ENCODE measurements at places on chromosomes 4 and X.

DNA sequence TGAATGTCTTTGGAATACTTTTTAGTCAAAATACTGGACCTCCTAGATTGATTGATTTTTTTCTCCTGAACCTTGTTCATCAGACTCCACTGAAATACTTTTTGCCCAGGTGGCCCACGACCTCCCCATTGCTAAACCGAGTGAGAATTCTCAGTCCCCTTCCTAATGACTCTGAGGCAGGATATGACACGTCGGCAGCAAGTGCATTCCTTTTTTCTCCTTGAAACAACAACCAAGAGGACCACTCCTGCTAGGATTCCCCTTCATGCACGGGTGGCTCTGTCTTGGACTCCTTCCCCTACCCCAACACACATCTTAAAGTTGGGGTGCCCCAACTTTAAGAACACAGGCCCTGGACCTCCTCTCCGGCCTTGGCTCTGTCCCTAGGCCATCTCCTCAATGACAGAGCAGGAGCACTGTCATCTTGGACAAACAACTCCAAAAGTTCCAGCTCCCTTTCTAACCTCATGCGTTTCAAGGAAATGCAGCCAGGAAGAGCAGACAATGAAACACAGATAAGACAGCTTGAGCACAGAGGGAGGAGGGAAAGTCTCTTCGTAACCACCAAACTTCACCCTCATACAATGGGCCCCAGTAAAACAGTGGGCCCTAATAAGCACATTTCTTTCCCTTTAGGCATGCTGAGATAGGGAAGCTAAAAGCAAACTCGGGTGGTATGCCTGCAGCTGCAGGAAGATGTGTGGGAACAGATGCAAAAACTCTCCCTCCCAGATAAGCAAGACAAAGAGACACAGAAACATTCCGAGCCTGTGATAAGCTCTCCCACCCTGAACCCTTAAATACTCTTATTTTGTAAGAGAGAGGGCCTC lies 33.9 kb downstream of the ZBTB49 start:
- DNase-seq = no peak

GRCh38 chrX:97685753-97686152 lies 802.0 kb downstream of the RPA4 start:
- no peak for DNase-seq

- no peak for DNase-seq
Observed at GRCh38 chr4:81049907-81050306, 19.4 kb downstream of the BMP3 start.

GRCh38 chr4:149056615-149057014 lies 614.4 kb upstream of the NR3C2 start:
- no peak for DNase-seq

DNA sequence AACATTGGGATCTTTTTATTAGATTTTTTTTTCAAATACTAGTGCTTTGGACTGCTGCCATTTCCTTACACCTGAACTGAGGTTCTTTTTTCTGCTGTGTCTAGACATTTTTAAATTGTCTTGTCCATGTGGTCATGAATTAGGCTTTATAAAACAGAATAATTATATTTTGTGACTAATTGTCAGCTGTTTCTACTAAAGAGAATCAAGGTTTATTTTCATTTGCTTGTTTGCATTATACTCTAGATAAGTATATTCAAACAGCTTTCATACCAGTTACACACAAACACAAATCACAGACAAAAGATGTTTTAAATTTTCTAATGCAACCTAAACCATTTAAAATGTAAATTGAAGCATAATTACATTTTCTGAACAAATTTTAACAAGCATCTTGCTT lies 194.7 kb downstream of the GALNTL6 start:
- no peak for DNase-seq

DNA sequence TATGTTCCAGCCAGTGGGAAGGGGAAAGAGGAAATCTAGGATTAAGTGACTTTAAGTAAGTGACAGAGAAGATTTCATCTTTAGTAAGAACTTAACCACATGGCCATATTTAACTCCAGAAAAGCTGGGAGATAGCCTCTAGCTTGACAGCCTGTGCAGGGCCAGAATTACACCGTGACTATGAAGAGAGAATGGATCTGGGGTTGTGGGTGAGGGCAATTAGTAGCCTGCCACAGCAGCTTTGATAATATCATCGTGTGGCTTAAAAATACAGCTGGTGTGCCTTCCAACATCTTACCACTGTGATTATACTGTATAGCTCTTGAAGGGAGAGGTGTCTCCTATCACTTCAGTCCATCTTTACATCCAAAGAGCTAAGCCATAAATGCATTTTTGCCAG lies 57.6 kb upstream of the TBC1D9 start:
- no peak for DNase-seq

DNA sequence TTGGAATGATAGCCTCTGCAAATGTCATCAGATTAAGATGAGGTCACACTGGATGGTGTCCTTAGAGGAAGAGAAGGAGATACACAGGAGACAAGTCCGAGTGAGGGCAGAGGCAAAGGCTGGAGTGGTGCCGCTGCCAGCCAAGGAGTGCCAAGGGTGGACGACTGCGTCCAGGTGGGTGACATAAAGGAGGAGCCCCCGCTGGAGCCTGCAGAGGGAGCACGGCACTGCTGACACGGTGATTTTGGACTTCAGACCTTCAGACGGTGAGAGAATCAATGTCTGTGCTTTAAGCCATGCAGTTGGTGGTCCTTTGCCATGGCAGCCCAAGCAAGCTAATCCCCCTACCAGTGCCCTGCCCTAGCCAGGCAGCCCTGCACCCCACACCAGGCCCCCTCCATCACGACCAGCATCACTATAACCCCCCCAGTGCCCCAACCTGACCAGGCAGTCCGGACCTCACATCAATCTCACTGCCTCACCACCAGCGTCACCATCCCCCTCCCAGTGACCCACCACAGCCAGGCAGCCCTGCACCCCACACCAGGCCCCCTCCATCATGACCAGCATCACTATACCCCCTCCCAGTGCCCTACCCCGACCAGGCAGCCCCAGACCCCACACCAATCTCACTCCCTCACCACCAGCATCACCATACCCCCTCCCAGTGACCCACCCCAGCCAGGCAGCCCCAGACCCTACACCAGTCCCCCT lies 130.0 kb downstream of the HMX1 start:
- DNase-seq = no peak

- no peak for DNase-seq
Observed at GRCh38 chr4:164937576-164938270, 39.7 kb downstream of the TRIM61 start.

DNA sequence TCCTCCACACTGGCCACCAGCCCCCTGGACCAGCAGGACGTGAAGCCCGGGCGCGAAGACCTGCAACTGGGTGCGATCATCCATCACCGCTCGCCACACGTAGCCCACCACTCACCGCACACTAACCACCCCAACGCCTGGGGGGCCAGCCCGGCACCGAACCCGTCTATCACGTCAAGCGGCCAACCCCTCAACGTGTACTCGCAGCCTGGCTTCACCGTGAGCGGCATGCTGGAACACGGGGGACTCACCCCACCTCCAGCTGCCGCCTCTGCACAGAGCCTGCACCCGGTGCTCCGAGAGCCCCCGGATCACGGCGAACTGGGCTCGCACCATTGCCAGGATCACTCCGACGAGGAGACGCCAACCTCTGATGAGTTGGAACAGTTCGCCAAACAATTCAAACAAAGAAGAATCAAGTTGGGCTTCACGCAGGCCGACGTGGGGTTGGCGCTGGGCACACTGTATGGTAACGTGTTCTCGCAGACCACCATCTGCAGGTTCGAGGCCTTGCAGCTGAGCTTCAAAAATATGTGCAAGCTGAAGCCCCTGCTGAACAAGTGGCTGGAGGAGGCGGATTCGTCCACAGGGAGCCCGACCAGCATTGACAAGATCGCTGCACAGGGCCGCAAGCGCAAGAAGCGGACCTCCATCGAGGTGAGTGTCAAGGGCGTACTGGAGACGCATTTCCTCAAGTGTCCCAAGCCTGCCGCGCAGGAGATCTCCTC lies 600 bp downstream of the POU3F4 start:
- no peak for DNase-seq

DNA sequence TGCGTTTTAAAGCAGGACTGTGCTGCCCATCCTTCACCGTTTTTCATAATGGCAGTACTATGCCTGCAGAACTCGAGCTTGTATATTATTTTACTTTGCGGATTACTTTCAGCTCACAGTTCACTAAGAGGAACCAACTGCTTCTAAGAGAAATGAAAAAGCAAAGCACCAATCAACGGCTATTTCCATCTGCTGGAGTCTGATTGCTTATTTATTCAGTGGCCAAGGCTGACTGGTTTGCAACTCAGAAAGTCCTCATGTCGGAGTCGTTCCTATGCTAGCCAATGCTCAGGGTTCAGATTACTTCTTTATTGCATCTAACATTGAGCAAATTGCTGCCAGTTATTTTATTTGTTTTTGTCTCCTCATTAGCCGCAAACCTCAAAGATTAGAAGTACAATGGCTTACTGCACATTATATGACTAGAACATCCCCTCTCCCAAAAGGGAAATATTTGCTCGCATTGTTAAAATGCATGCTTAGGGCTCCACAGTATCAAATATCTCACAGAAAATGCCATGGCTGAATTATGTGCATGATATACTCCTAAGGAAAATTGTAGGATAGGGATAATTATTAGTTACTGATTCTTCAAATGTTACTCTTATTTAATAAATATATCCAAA lies 1628.2 kb upstream of the ADGRL3 start:
- no peak for DNase-seq

GRCh38 chr4:139266208-139266582 lies 13.8 kb downstream of the MGARP start:
- DNase-seq = no peak

GRCh38 chr4:25320773-25321172 lies 8.2 kb downstream of the ZCCHC4 start:
- no peak for DNase-seq

- no peak for DNase-seq
Observed at GRCh38 chrX:153775293-153776119, 5.3 kb upstream of the SRPK3 start.

DNA sequence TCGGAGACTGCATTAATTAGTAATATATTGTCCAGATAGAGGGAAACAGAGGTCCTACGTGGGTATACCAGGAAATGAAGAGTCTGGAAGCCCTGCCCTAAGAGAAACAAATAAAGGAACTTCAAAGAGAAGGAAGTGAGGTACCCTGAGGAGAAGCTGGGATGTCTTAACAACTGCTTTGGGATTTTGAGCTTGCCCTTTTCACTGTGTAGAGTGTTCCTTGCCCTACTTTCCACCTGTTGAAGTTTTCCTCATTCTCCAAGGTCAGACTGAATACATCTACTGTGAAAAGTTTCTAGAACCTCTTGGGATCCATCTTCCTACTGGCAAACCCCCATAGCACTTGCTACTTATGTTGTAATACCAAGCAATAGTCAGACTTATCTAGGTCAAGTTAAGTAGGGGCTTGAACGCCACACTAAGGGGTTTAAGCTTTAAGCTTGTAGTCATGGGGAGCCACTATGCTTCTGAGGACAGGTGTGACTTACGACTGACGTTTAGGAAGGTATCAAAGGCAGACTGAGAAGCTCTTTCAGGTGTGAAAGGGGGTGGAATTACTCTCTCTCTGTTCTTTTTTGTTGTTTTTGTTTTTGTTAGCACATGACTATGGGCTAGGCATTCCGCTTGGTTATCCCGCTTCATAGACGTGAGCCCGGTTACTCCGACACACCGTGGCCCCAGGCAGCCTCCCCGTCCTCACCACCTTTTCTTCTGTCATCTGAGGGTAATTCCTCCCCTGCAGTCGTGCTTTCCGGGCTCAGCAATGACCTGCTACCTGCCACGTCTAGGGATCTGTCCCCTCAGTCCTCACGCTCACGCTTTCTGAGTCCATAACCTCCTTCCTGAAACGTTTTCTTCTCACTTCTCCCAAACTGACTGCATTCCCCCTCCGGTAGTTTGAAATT lies 959 bp upstream of the REST start:
- no peak for DNase-seq

DNA sequence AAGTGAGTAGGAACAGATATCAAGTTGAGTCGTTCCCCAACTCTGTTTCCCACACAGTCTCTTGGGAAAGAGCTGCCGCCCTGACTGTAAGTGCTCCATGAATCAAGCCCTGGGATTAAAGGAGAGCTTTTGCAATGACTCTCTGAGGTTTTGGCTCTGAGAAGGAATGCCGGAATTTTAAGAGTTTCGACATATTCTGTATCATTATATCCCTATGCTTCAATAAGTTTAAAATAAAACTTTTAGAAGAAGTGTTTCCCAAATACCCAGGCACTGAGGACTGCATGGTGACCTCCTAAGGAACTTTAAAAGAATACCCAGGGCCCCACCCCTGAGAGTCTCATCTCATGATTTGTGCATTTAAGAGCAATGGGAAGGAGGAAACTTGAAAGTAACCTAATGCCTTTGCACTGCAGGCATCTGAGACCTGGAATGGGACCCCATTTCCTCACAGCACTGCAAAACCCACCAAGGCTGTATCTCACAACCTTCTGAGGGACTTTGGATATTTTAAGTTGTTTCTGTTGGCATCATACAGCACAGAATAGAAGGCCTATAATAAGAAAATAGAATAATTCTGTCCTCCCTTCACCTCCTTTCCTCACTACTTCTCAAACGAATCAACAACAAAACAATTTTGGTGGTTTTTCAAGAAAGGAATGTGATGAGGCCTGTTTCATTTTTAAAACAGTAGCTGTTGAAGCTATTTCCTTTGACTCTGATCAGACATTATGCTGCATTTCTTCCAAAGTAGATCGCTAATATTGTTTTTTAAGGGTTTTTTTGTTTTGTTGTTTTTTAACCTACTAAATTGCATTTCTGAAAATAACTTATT lies 121.2 kb downstream of the GASK1B start:
- no peak for DNase-seq

- no peak for DNase-seq
Observed at GRCh38 chrX:1477229-1477628, 24.5 kb upstream of the ASMTL start.

- DNase-seq = no peak
Observed at GRCh38 chrX:30504309-30504708, 73.3 kb downstream of the TASL start.

GRCh38 chr4:69707807-69708206 lies 52.6 kb downstream of the SULT1B1 start:
- no peak for DNase-seq

- DNase-seq = no peak
Observed at GRCh38 chr4:150382028-150382427, 199.9 kb upstream of the MAB21L2 start.

- no peak for DNase-seq
Observed at GRCh38 chr4:81468678-81469077, 3.0 kb downstream of the RASGEF1B start.

- no peak for DNase-seq
Observed at GRCh38 chrX:97692575-97692974, 808.9 kb downstream of the RPA4 start.

- no peak for DNase-seq
Observed at GRCh38 chr4:31341601-31342359, 621.6 kb downstream of the PCDH7 start.

DNA sequence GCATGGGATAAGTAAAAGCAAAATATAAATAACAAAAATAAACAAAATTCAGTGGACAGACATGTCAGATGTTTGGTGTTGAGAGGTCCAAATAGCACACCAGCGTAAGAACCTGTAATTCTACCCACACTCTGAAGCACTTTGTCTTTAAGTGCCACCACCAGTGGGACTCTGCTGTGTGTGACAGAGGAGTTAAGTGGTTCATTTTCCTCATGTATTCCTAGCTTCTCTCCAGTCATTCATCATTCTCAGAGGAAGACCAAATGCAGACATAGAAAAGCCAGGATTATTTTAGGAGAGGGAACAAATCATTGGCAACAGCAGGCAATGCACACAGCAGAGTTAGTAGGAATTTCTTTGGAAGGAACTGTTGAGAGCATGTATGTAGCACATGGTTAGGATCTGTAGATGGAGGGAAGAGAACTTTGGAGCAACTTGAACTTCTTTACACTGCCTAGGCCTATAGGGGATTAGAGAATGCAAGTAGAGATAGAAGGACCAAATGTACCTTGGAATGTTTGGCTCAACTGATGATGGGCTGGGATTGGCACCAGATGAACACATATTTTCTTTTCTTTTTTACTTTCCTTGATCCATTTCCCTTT lies 43.0 kb upstream of the ARHGAP24 start:
- DNase-seq = no peak
